ENCODE measurements at places on chromosomes 7 and 10.
A peak's percentile ranks its signal among the peaks of the same experiment; 100 is the strongest.

GRCh38 chr10:132585732-132586722, 48.4 kb downstream of the INPP5A start:
- no peak for DNase-seq

GRCh38 chr10:77887631-77888355, 38.8 kb downstream of the DLG5 start:
- DNase-seq: no peak

DNA sequence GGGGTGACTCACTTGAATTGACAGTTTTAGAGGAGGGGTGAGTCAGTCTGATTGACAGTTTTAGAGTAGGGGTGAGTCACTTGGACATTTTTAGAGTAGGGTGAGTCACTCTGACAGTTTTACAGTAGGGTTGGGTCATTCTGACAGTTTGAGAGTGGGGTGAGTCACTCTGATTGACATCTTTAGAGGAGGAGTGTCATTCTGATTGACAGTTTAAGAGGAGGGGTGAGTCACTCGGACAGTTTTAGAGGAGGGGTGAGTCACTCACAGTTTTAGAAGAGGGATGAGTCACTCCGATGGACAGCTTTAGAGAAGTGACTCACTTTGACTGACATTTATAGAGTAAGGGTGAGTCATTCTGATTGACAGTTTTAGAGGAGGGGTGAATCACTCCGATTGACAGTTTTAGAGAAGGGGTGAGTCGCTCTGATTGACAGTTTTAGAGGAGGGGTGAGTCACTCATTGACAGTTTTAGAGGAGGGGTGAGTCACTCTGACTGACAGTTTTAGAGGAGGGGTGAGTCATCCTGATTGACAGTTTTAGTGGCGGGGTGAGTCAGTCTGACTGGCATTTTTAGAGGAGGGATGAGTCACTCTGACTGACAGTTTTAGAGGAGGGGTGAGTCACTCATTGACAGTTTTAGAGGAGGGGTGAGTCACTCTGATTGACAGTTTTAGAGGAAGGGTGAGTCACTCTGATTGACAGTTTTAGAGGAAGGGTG, 595.9 kb downstream of the DNAJB6 start:
- no peak for DNase-seq

DNA sequence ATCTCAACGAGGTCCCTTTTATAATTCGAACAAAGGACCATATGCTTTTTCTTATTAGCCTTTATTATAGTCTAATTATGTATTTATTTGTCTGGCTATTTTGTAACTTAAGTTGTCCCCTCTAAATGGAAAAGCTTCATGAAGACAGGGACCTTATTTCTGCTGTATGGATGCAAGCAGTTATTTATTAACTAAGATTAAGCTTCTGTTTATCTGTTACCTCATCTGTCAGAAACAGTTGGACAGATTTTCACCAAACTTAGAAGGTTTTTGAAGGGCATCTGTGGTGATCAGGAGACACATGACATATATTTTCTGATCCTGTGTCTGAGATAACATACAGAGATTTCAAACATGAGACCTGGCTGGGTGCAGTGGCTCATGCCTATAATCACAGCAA, 43.2 kb downstream of the KAT6B start:
- DNase-seq: no peak

GRCh38 chr7:117728890-117729624, 144.2 kb downstream of the CTTNBP2 start:
- no peak for DNase-seq

GRCh38 chr7:80288175-80289122, 153.8 kb downstream of the GNAI1 start:
- DNase-seq: no peak

GRCh38 chr10:48254750-48255512, 19.6 kb downstream of the FRMPD2 start:
- no peak for DNase-seq

- DNase-seq: no peak
These were observed at the start of gene FXYD4 for GRCh38 chr10:43371418-43371817. FXYD4 (plus strand) TSS chr10:43371636; CDS start chr10:43373747, 2,111 bp downstream.

- DNase-seq: no peak
These were observed 33.3 kb downstream of the DNAJB12 start for GRCh38 chr10:72321248-72322029.

- DNase-seq: no peak
These were observed 362.8 kb upstream of the MBL2 start for GRCh38 chr10:53135213-53135896.

GRCh38 chr10:10295537-10295936, 722.1 kb upstream of the CELF2 start:
- no peak for DNase-seq

GRCh38 chr7:141221007-141221612, 147.2 kb downstream of the TMEM178B start:
- no peak for DNase-seq

DNA sequence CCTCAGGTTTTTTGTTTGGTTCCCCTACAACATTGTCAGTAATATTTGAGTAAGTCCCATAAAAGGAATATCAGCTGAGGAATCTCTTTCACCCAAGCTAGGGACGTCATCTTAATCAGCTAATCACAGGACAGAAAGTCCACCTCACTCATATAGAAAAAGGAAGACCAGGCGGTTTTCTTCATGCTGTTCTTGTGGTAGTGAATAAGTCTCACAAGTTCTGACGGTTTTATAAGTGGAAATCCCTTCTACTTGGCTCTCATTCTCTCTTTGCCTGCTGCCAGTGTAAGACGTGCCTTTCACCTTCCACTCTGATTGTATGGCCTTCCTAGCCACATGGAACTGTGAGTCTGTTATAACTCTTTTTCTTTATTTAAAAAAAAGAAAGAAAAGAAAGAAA, 308.1 kb upstream of the PFKP start:
- no peak for DNase-seq

DNA sequence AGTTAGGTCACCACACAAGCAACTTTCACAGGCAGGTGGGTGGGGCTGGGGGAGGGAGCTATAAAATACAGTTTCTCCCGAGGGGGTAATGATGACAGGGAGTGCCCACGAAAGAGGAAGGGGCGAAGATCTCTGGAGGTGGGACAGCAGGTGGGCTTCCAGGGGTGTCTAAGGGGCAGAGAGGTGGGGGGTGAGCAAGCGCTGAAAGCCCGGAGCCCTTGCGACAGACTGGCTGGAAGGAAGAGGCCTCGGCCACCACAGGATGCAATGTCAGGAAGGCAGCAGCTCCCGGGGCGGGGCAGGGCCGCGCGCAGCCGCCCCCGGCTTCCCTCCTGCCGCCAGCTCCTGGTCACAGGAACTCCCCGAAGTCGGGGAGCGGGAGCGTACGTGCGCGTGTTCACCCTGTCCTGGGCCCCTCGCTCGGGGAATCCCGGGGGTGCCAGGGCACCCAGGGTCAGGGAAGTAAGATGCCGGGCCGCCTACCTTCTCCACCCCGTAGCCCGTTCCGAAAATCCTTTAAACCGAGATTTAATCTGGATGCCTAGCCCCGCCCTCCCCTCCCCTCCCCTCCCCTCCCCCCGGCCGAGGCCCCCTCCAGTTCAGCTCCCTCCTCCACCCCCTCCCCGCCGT, 105.2 kb upstream of the PPIF start:
- peak; percentile 80 for DNase-seq

DNA sequence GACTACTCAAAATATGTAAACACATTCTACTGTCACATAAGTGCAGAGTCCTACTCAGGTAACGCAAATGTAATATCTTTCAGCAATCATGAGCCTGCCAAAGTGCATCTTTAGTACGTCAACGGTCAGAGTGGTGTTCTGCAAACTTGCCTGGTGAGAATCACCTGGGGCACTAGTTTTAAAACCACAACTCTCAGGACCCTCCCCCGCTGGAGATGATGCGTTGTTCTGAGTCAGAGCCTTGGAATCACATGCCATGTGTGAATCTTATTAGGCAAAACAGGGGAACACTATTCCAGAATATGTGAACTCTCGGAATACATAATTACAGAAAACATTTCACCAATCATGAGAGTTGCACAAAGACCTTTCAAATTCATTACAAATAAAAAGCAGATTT, 115.7 kb downstream of the TPK1 start:
- no peak for DNase-seq

DNA sequence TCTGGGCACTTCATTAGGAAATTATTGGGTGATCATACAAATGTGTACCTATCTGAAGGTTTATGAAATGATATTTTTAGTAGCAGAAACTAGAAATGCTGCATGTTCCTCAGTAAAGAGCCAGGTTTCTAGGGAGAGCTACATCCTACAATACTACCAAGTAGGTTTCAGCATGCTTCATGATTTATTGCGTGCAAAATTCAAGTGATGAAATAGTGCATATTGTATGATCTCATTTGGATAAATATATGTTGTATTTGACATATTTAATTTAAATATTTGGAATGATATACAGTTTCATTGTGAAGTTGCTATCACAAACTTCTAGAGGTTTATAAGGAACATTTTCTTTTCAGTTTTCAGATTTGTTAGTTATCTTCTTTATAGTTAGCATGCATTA, 90.5 kb upstream of the GDF10 start:
- no peak for DNase-seq

DNA sequence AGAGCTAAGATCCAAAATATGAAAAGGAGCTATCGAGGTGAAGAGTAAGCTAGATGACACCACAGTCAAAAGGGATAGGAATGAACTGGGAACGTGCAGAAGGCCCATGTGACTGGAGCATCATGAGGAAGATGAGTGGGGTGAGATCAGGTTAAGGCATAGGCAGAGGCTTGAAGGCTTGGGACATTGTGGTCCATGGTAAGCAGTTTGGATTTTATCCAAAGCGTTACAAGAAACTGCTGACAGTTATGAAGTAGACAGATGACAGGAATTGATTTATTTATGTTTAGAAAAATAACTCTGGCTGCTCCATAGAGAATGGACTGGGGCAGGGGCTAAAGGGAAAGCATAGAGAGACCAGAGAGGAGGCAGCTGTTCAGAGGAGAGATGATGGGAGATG, 18.1 kb upstream of the PANK1 start:
- no peak for DNase-seq

- no peak for DNase-seq
These were observed 93.3 kb upstream of the AGBL3 start for GRCh38 chr7:134892963-134893362.

DNA sequence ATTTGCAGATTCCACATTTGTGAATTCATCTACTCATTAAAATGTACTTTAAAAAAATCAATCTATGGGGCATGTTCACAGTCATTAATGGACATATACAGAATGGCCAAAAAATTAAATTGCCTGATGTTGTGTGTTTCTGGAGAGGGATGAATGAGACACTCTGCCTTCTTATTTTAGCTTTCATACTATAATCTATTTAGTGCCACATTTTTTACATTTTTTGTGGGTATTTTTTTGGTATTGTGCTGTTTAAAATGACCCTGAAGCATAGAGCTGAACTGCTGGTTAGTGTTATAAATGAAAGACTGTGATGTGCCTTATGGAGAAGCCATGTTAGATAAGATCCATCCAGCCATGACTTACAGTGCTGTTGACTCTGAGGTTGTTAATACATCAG, 961.8 kb upstream of the LRRN3 start:
- no peak for DNase-seq

Data from right kidney (tissue), 9 donors.